ENCODE measurements at places on chromosomes 5 and 9. TPM values are rescaled to one million over a fixed set of nuclear protein-coding genes. Genes with fewer than 3 reads are reported as not detected.

CERT1 gene
- 20.5 TPM for total RNA-seq

BARHL1 gene
- total RNA-seq: not detected

DEPDC1B gene
- 26.3 TPM for total RNA-seq

APBA1 gene
- total RNA-seq: 7.1 TPM

PCDHB9 gene
- 0.09 TPM for total RNA-seq

TMEM171 gene
- total RNA-seq: 1.0 TPM

ENTPD2 gene
- total RNA-seq: 0.09 TPM

PCDHGC5 gene
- total RNA-seq: 1.1 TPM

SIT1 gene
- 0.25 TPM for total RNA-seq

TAS2R1 gene
- total RNA-seq: not detected

GRCh38 chr5:143225511-143225910, 178.0 kb downstream of the NR3C1 start:
- DNase-seq: no peak

DNA sequence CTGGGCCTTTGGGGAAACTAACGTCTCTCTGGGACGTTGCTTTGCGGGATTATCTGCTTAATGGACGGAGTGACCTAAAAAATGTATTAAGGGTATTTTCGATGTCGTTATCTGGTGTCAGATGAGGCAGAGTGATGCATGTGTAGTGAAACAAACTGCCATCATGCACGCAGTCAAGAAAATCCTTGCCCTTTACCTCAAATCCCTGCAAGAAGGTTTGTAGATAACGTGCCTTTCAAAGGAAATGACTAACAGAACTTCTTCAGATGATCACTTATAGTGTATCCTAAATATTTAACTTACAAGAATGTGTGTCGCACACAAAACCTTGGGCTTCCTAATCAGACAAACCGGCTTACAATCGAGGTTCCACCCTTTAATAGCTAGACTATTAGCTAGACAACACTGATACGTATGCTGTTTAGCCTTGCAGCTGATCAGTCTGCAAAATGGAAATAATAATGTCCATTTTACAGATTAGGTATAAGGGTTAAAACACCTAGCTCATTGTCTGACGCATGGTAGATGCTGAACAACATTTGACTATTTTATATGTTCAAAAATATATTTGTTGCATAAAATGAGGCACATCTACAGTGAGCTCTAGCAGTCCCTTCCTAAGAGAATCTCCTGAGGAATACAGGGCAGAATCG, 541 bp upstream of the TBCA start:
- no peak for DNase-seq

DNA sequence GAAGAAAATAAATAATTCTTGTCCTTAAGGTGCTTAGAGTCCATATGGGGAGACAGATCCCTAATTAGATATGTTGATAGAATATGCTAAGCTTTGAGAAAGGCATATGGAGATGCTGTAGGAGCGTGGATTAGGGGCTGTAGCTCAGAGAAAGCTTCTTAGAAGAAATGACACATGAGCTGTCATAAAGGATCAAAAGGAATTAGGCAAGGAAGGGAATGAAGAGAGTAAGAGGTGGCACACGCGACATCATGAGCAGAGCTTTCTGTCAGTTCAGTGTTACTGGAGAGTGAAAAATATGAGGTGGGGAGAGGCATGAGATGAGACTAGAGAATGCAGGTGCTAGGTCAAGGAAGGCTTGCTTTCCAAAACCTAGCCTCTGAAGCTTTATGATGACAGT, 118.6 kb downstream of the KIAA0825 start:
- no peak for DNase-seq

- DNase-seq: no peak
Measured at GRCh38 chr5:67887748-67888161, 327.8 kb upstream of the PIK3R1 start.

GRCh38 chr9:107227774-107228173, 55.3 kb upstream of the RAD23B start:
- DNase-seq: no peak

GRCh38 chr9:135000647-135001245, 83.0 kb upstream of the FCN1 start:
- DNase-seq: no peak

DNA sequence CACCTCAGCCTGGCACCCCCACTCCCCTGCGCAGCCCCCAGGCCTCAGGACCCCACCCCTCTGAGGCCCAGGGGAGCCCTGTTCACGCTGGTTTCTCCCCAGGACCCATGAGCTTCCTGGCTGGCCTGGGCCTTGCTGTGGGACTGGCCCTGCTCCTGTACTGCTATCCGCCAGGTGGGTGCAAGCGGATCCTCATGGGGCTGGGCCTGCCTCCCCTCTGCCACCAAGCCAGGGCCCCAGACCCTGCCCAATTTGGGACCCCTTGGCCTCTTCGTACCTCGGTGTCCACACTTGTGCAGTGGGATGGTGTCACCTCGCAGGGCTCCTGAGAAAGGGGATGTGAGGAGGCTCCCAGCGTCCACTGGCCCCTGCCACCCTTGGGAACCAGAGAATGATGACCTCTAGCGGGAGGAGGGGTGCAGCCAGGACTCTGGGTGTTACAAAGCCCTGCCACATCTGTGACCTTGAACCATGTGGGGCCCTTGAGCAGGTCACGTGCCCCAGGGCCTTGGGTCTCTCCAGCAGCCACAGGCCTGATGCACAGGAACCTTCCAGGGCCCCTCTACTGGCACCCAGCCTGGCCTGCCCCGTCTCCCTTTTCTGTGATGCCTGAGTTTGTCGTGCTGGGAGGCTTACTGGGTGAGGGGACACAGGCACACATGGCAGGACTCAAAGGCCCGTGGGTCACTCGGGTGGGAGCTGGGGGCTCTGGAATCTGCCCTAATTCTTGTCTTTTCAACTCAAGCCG, 16.3 kb downstream of the CARD19 start:
- no peak for DNase-seq

- no peak for DNase-seq
Measured at GRCh38 chr5:147445917-147446316, 64.0 kb downstream of the DPYSL3 start.

GRCh38 chr5:11997942-11998341, 93.7 kb upstream of the CTNND2 start:
- DNase-seq: no peak

DNA sequence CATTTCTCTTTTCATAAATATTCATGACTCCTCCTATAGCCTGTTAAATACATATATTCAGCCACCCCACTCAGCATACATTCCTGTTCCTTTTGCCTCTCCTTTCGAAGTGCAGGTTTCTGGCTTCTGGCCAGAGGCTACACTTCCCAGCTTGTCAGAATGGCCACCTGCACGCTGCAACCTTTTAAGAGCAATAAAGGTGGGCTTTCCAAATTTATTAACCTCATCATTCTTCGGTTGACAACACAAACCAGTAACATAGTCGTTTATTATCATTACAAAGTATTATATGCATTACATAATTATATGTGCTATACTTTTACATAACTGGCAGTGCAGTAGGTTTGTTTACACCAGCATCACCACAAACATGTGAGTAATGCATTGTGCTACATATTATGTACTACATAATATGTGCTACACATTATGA, 16.5 kb upstream of the TMEM171 start:
- no peak for DNase-seq

DNA sequence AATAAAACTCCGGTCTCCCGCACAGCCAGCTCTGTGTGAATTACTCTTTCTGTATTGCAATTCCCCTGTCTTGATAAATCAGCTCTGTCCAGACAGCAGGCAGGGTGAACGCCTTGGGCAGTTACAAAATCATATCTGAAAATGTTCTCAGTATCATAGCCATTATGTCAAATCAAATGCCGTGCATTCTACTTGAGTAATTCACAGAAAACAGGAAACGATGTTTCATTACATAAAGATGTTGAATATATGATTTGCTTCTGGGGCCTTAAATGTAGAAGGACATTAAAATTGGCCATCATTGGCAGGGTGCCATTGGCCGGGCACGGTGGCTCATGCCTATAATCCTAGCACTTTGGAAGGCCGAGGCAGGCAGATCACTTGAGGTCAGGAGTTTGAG, 8.5 kb downstream of the POLR3G start:
- no peak for DNase-seq

- no peak for DNase-seq
Measured at GRCh38 chr5:96880444-96881164, 4.3 kb downstream of the ERAP2 start.

DNA sequence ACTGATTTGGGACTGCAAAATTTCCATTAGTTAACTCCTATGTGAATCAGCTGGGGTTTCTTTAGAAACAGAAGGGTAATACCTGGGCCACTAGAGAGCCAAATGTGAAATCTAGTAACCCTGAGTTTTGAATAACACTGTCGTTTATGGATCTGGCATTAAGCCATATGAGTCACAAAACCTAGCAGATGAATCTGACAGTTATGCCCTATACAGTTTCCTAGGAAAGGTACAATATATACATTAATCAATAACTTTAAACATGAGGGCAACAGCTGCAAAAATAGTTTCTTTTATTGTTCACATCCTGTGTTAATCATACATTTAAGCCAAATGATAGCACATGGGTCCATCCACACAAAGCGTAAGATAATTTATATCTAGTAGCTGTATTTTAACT, 56.9 kb downstream of the PAM start:
- DNase-seq: no peak

DNA sequence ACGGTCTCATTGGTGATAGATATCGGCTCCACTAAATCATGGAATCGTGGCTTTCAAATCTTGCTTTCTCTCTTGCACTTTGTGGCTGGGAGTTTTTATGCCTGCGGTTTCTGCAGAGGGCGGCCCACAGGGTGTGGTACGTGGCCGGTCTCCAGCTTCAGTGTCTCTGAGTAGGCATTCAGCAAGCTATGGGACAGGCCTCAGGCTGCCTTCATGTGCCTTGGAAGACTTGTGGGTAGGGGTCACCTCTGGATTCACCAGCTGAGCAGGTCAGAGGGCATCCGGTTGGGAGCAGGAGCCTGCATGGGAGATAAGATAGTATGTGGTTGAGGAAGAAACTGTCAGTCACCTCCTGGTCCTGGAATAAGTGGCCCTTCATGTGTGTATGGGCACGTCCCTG, 47.7 kb downstream of the AMBP start:
- peak; percentile 9 for DNase-seq

DNA sequence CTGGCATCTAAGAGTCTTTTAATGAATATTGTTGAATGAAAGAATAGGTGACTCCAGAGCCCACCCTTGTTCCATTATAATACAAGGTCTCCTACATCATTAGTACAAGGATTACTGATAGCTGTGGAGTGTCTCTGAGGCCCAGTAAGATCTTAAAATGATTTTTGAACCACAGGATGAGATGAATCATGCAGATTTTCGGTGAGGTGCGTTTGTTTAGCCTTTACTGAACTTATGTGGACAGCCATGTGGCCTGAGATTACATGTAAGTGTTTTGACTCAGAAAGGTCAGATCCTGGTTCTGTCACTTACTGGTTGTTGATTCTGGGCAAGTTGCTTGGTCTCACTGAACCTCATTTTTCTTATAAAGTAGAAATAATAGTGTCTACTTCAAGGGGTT, 21.6 kb downstream of the NFX1 start:
- DNase-seq: no peak

- DNase-seq: no peak
Measured at GRCh38 chr5:124060413-124061067, 548.6 kb downstream of the CSNK1G3 start.

- DNase-seq: no peak
Measured at GRCh38 chr5:107149243-107150005, 521.3 kb downstream of the EFNA5 start.

- no peak for DNase-seq
Measured at GRCh38 chr9:86945728-86946200, 1.5 kb downstream of the GAS1 start.

DNA sequence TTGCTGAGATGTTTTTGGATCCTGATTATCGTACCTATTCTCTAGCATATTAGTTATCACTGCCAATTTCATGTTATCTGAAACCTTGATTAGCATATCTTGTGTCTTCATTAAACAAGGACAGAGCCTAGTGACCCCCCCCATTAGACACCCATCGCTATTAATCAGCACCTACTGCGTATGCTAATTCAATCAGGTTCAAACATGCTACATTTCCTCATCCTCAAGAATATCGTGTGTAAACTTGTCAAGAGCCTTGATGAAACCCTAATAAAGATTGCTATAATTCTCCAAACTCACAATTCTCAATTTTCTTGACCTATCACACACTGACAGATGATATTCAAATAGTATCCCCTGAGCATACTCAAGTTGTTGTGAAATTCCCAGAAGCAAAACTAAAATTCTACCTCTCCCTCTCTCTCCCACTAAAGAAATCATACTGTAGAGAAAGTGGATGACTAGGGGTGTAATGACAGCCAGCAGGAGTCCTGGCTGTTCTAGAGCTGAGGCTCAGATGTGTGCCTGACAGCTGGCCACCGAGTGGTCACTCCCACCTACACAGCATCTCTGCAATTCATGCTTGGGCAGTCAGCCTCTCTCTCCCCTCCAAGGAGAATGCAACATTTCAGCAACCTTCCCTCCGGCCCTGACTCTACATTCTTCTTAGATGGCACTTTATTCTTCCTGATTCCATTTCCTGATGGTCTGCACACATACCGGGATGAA, 9.2 kb upstream of the ZNF354A start:
- DNase-seq: no peak

GRCh38 chr9:18478501-18479361, 4.8 kb downstream of the ADAMTSL1 start:
- no peak for DNase-seq

DNA sequence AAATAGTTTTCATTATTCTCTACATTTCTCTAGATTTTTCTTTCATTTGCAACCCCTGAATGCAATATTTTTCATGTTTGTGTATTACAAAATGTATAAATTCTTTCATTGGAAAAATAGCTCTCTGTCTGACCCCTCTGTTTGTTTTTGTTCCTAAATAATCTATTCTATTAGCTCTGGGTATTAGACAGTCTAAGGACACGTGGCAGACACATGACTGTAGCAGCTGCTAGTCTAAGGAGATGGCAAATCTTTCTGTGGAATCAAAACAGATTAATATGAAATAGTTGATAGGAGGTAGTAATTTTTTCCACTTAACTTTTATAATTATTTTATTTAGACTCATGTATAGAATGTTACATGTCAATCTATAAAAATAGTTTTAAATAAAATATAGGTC, 21.4 kb upstream of the SPATA9 start:
- DNase-seq: no peak

GRCh38 chr9:82790875-82791274, 272.1 kb downstream of the RASEF start:
- DNase-seq: no peak

- DNase-seq: no peak
Measured at GRCh38 chr9:86892576-86892975, 54.7 kb downstream of the GAS1 start.

DNA sequence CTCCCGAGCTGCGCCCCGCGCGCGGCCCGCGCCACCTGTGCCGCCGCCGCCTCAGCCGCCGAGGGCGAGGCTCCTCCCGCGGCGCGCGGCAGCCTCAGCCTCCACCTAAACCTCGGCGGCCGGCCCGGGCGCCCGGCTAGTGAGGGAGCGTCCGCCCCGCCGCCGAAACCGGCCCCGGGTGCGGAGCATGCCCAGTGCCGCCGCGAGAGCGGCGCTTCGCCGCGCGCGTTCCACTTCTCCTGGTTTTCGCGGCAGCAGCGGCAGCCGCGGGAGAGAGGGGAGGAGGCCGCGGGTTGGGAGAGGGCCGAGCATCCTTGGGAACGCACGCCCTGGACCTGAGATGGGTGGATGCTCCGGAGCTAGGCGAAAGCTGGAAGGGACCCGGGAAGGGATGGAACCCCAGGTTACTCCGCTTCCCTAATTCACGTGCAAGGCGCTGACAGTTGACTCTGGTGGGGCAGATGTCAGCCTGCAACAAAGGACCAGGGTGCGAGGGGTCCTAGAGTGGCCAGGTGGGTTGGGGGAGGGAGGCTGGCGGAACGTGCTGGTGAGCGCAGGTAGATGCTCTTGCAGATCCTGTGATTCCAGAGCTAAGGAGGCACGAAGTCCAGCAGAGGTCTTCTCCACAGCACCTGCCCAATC, at the start of gene CTNND2:
Gene CTNND2, minus strand, starts transcription at position 182 of the 642 bp plus-strand sequence. CDS start 593 bp downstream, outside the sequence.
- DNase-seq: no peak

- DNase-seq: no peak
Measured at GRCh38 chr9:92100237-92100911, 14.8 kb downstream of the SPTLC1 start.
